Astrocyte of the spinal cord (primary cell): ENCODE measurements at places on chromosomes 6 and 20.

GRCh38 chr20:1631309-1632151, 11.7 kb upstream of the SIRPB1 start:
- DNase-seq = no peak

DNA sequence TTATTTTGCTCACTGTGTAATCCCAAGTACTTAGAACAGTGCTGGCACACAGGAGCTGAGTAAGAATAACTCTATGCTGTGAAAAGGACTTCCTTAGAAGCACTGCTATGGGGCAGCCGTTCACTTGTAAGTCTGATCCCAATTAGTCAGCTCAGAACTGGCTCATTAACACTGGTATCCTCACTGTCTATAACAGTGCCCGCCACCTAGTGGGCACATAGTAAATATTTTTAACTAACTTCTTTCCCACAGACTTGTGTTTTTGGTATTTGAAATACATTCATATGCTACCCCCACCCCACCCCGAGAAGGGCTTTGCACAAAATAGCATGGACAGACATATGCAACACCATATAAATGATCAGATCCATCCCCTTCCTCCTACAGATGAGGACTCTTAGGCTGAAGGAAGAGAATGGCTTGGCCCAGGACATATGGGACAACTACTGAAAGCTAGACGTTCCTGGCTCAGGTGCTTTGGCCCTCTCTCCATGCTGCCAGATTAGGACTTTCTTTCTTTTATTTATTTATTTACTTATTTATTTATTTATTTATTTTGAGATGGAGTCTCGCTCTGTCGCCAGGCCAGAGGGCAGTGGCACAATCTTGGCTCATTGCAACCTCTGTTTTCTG, 47.1 kb downstream of the DST start:
- DNase-seq = peak; percentile 46

DNA sequence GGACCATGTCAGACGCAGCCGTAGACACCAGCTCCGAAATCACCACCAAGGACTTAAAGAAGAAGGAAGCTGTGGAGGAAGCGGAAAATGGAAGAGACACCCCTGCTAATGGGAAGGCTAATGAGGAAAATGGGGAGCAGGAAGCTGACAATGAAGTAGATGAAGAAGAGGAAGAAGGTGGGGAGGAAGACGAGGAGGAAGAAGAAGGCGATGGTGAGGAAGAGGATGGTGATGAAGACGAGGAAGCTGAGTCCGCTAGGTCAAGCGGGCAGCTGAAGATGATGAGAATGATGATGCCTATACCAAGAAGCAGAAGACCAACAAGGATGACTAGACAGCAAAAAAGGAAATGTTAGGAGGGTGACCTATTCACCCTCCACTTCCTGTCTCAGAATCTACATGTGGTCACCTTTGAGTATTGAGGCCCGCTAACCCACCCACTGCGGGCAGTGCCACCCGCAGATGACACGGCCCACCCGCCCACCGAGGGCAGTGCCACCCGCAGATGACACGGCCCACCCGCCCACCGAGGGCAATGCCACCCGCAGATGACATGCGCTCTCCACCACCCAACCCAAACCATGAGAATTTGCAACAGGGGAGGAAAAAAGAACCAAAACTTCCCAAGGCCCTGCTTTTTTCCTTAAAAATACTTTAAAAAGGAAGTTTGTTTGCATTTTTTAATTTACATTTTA, 43.3 kb downstream of the MGME1 start:
- no peak for DNase-seq

DNA sequence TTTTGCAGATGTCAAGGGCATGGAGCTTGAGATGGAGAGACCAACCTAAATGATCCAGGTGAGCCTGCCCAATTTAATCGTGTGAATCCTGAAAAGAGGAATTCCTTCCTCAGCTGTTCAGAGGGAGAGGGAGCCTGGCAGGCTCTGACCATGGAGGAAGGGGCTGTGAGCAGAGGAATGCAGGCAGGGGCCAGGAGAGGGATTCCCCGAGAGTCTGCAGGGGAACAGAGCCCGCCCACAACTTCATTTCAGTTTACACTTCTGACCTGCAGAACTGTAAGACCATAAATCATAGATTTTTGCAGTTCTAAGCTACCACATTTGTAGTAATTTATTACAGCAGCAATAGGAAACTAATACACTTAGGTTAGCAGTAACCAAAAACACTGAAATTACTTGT, 164.1 kb downstream of the TBXT start:
- DNase-seq = no peak

- peak; percentile 36 for DNase-seq
These were observed 12.1 kb downstream of the PTCHD4 start for GRCh38 chr6:48098923-48099322.

DNA sequence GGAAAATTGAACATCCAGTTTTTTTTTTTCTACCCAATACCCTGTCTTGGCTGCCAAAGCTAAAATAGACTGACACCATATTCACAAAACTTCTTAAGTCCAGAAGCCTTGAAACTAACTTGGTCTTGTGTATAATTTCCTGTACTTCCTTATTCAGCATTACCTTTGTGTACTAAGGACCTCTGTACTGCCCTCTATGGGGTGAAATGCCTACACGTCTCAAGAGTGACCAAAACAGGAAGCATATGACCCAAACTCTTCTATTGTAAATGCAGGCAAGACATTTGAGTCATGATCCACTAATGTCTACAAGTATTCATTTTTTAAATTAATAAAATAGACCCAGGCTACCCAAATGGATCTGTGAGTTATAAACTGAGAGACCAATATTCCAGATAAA, 50.4 kb downstream of the HMGCLL1 start:
- DNase-seq = peak; percentile 33

DNA sequence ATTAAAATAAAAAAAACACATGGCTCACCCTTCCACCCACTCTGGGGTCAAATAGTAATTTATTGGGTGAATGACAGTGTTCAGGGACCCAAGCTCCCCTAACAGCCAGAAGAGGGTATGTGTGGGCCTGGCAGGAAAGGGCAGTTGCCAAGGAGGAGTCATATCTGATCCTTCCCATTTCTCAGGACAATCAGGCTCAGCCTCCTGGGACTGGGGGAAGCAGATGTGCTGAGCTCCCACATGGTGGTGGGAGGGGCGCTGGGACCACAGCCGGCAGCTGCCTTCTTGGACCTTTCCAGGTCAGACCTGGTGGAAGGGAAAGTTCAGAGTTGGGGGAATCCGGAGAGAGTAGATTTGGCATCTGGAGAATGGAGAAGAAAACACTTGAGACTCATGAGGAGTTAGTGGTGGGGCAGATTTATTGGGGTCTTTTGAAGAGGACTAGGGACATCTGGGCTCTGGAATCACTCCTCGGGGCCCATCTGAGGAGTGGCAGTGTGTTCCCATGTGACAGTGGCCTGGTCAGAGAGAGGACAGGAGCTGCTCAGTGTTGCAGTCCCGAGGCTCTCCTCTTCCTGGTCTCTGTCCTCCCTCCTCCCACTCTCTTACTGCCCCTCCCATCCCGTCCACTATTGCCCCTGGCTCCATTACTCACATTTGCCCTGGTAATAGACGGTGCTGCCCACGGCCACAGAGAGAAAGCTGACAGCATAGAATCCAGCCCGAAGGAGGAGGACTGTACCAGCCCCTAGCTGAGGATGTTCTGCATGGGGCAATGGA, 3.0 kb downstream of the LST1 start:
- DNase-seq = no peak

GRCh38 chr20:8490076-8490830, 358.2 kb downstream of the PLCB1 start:
- DNase-seq = no peak
